ENCODE measurements at places on chromosomes 13 and 19. TPM values are rescaled to one million over a fixed set of nuclear protein-coding genes. Genes with fewer than 3 reads are reported as not detected.

DNA sequence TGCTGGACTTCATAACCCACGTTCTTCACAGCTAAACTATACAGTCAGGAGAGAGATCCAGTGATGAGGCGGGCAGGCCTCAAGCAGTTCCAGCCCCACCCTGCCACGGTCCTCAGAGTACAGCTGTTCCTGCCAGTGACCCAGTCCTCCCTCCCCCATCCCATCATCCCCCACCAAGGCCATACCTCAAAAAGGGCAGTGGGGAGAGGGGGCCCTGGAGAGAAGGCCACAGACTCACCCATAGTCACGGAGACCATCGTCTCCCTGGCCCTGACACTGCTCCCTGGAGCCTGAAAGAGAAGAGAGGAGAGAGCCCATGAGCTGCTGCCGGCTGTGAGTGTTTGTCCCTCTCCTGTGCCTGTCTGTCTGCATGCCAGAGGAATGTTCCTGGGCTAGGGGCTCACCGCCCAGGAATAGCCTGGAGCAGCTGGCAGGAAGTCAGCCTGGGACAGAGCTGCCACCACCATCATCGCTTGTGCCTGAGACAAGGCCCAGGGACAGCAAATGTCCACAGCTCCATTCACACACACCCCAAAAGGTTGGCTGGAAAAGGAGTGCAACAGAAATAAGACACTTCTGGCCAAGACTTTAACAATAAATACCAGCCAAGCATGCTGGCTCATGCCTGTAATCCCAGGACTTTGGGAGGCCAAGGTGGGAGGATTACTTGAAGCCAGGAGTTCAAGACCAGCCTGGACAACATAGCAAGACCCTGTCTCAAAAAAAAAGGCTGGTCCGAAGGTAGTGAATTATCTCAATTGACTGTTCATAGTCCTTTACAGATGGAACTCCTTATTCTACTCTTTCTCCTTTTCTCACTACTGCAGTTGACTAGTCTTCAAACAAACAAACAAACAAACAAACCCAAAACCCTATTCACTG lies 6.4 kb downstream of the C19orf47 start:
- DNase-seq, result no peak

DNA sequence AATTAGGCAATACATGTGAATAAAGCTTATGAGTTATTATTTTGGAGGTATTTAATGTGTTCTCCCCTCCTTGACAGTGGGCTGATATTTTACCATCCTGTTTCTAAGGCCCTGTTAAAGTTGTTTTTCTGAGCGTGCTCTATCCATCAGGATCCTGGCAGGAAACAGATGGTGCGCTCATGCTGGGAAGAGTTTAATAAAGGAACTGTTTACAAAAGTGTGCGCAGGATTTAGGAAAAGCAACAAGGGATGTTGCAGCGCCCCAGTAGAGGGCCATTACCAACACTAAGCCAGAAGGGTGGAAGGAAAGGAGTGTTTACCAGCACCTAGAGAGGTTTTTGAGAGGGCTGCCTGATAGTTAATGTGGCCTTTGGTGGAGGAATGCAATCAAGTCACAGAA lies 374.5 kb downstream of the KCNRG start:
- no peak for DNase-seq

DNA sequence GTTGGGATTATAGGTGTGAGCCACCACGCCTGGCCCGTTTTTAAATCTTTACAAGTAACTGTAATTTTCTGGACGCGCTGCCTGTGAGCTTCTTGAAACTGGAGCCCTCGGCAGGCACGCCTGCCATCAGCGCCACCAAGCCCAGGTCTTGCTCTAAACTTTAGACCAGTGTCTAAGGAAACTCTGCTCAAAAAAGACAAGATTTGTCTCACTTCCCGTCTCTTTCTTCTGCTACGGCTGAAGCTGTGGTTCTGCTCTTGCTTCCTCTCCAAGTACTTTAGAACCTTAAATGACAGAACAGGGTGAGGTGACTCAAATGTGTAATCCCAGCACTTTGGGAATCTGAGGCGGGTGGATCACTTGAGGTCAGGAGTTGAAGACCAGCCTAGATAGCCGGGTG lies 24.9 kb downstream of the RCN3 start:
- DNase-seq, result no peak

DNA sequence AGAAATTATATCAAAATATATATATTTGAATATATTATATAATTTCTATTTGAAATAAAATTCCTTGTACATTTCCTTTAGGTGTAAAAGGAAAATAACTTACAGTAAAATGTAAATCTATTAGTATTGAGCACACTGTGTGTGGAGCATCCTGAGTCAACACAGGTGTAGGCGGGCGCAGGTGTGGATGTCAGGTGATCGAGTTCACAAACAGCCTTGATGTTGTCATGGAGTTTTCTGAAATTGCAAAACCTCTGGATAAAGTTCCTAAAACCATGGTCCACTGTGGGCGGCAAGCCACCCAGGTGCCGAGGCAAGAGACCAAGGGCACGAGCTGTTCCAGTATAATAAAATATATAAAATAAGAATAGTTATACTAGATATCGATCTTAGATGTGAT lies 27.7 kb upstream of the MCF2L start:
- DNase-seq, result no peak

- DNase-seq, result no peak
Observed at GRCh38 chr13:79084802-79085424, 321.1 kb downstream of the RBM26 start.

GRCh38 chr13:53066411-53066810 lies 37.8 kb downstream of the OLFM4 start:
- DNase-seq, result no peak

DNA sequence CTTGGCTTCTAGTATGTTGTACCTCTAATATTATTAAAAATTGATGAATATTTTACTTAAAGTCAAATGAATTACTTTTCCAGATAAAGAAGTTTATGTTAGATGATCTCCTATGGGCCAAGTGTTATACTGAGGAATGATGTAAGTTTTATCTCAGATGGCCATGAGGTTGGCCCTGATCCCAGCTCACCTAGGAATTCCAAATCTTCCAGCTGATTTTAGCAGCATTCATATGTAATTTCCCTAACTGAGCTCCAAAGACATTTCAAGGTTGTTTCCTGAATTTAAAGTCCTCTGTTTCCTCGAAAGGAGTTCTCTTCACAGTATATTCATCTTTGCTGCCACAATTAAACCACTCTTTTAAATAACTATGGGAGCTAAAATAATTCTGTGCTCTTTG lies 1670.4 kb upstream of the SPRY2 start:
- no peak for DNase-seq

DNA sequence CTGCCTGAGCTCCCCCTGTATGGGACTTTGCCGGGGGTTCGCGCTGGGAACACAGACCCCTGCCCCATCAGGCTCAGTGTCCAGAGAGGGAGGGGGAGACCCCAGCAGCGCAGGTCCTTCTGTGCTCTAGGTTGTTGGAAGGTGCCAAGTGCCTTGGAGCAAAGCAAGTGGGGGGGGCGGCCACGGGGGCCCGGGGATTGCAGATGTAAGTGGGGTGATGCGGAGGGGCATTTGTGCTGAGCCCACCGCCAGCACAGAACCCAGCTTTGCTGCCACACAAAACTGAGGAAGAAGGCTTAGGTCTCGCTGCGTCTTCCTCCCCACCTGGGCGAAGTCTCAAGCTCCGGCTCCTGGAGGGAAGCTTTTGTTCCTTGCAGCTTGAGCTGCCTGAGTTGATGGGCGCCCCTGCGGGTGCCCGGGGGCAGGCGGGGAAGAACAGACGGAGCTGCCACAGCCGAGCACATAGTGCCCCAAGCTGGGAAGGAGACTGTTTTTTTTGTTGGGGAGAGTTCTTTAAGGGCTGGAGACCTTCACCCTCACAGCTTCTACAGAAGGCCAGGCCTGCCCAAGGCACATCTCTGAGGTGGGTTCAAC lies 1.5 kb upstream of the NTN5 start:
- no peak for DNase-seq

DNA sequence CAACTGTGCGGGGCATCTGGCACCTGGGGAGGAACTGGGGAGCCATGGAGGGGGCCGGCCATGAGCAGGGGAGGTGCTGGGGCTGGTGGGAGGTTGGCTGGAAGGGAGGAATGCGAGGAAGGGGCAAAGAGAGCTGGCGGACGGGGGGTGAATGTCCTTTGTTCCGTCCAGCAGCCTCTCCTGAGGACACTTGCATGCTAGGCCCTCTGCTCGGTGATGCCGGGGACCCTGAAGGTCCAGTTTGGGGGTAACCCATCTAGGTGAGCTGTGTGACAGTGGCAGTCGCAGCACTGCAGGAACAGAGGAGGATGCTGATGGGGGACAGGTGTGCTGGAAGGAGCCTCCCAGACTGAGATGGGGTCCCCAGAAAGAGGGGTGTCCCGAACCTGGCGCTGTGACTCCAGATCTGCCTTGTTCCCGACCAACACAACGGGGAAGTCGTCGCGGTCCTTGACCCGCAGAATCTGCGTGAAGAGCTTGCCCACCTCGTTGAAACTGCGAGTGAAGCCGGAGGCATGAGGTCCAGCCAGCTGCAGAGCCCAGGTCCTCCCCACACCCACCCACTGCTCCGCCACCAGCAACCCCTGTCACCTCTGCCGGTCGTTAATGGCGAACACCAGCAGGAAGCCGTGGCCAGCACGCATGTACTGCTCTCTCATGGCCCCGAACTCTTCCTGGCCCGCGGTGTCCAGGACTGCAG lies 3.6 kb downstream of the RRAS start:
- DNase-seq, result no peak

DNA sequence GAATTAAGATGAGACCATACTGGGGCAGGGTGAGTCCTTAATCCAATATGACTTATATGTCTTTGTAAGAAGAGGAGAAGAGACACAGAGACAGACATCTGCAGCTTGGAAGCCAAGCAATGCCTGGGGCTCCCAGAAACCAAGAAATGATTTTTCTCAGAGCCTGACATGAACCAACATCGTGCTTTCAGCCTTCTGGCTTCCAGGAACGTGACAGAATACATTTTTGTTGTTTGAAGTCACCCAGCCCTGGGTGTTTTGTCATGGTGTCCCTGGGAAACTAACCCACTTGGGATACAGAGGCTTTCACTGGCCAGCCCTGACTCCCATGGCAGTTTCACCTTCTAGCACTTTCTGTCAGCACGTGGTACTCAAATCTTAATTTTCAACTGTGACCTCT lies 95.3 kb upstream of the SLC10A2 start:
- DNase-seq, result no peak

DNA sequence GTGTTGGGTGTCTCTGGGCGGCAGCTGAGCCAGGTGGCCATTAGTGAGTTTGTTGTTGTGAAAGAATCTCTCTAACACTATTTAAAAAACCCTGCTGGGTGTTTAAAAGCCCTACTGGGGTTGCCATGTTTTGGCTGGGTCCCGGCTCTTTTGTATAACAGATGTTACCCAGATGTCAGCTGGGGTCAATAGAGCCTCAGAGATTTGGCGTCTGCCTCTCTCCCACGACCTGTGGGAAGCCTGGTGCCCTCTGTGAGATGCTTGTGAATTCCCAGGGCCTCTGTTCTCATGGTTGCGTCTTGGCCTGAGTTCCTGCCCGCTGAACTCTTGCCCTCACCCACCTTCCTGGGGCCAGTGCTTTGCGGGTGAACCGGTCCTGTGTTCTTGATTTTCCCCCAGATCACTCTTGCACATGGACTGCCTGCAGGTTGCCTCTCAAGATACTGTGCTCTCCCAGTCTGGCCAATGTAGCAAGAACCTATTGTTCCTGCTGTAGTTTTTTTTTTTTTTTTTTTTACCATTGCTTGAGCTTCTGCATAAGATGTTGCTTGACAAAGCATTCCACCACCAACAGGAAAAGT lies 9.5 kb downstream of the NFILZ start:
- DNase-seq, result no peak

- no peak for DNase-seq
Observed at GRCh38 chr13:46184277-46184699, 2.3 kb upstream of the LCP1 start.

GRCh38 chr13:59686798-59687394 lies 476.8 kb downstream of the DIAPH3 start:
- no peak for DNase-seq

DNA sequence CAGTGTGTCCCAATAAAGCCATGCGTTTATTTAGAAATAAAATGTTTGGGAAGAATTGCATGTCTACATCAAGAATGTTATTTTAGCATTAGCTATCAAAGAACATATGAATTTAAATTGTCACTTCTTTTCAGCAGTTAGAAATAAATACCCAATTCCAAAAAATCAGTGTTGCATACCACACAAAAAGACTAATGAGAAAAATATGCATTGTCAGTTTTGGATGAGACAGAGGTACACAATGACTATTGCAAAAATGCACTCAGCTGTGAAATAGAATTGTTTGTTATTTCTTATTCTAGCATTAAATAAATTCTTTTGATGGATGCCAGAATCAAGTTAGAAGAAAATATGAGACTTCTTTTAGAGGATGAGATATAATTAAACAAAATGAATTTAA lies 833.9 kb downstream of the SLITRK1 start:
- DNase-seq, result no peak

DNA sequence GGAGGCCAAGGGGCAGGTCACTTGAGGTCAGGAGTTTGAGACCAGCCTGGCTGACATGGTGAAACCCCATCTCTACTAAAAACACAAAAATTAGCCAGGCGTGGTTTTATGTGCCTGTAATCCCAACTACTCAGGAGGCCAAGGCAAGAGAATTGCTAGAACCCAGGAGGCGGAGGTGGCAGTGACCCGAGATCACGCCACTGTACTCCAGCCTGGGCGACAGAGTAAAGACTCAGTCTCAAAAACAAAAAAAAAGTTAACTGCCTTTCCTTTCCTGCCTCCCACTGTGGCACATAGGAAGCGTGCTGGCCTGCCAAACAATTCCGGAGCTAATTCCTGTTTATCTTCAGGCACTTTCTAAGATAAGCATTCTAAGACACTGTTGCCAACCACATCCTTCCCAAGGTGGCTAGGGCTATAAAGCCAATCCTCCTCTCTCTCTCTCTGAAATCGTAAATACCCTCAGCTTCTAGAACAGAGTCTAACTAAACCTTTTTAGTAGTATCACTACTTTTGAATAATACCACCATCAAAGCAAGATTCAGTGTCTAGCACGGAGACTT lies 21.6 kb downstream of the SLC25A30 start:
- DNase-seq, result no peak

DNA sequence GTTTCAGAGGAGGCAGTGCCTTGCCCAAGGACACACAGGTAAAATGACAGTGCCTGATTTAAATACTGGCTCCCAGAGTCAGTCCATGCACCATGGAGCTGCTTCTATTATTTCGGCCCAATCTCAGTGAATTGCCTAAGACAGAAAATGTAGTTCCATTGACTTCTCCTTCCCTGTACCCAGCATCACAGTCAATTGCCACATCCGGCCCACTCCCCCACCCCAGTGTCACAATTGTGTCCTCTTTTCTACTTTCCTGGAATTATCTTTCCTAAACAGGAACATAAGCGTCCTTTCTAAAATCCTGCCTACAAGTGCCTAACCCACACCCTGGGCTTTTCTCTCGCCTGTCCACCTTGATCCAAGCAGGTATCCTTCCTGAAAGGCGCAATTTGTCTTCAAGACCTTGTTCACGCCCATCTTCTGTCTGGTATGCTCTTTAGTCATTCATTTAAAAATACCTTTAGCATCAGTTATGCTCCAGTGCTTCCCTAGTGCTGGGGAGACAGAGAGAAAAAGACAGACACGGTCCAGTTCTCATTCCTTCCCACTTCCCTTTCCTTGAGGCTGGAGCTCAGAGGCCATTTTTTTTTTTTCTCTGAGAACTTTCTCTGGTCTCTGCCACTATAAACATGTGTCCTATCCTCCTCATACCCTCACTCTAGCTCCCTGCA lies 411.4 kb downstream of the LIG4 start:
- no peak for DNase-seq

Gene ZNF579
- 3.7 TPM for total RNA-seq

Gene DNAJC15
- total RNA-seq, result 26.1 TPM

Gene ZNF784
- total RNA-seq, result 4.5 TPM

Gene HSPB6
- under 0.01 TPM for total RNA-seq

Gene C13orf46
- total RNA-seq, result under 0.01 TPM

Gene ZNF700
- total RNA-seq, result 13.5 TPM

Gene SULT2A1
- total RNA-seq, result not detected

Gene CXCL17
- total RNA-seq, result not detected

Gene FUT1
- 0.82 TPM for total RNA-seq

Gene PABPC3
- total RNA-seq, result 0.41 TPM
